ENCODE measurements at places on chromosomes 2 and 18.

GRCh38 chr2:96873651-96874096 lies 3.8 kb upstream of the SEMA4C start:
- DNase-seq: no peak
- peaks cover 32% of the 10 kb centered on the region for H3K4me1 ChIP-seq
- H3K4me3 ChIP-seq: no peak overlapping the region
- H3K27me3 ChIP-seq: peaks cover 4% of the 10 kb centered on the region

- H3K4me1 ChIP-seq: no peaks in the 10 kb centered on the region
- no peak overlapping the region for H3K27ac ChIP-seq
- H3K36me3 ChIP-seq: no peaks in the 10 kb centered on the region
- no peak for DNase-seq
- peaks cover 9% of the 10 kb centered on the region for H3K27me3 ChIP-seq
These were observed 30.7 kb upstream of the HDAC4 start for GRCh38 chr2:239431536-239431935.

DNA sequence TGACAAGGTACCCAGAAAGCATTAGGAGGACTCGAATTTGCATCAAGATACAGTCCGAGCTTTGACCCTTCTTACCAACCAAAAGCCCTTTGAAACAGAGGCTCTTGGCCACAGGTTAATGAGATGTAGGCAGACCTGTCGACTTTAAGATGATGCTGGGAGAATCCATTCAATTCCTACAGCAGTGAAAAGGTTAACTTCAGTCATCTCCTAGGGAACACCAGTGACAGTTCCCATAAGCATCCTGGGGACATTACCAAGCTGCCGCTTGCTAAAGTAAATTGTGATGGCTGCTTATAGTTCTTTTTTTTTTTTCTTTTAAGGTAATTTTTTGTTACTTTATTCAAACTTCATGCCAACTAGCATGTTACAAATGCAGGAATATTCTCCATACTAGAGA lies 379.3 kb downstream of the SOX11 start:
- H3K36me3 ChIP-seq: no peaks in the 10 kb centered on the region
- H3K4me1 ChIP-seq: no peaks in the 10 kb centered on the region
- H3K27ac ChIP-seq: no peak overlapping the region
- H3K27me3 ChIP-seq: no peaks in the 10 kb centered on the region

DNA sequence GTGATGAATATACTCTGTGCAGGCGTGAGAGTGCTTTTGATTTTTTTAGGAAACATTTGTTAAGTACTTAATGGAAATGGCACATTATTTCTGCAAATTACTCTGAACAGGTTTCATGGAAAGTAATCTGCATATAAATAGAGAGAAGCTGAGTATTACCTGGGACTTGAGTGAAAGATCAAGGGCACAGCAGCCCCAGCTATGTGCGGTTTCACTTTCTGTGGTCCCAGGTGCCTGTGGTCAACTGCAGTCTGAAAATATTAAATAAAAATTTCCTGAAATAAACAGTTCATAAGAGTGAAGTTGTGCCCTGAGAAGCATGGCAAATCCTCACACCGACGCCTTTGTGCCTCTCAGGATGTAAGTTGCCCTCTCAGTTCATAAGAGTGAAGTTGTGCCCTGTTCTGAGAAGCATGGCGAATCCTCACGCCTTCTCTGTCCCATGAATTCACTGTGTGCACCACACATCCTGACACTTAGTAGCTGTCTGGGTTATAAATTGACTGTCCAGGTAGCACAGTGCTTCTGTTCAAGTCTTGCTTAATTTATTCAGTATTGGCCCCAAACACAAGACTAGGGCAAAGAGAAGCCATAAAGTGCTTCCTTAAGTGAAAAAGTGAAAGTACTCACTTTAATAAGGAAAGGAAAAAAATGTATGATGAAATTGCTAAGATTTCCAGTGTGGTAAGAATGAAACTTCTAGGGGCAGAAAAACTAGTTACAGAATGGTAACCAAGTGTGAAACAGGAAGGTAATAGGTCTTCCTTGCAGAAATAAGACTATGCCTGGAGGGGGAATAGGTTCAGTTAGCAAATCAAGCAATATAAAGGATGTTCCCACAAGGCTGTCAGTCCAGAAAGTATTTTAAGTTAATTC lies 4.3 kb upstream of the SNTG2 start:
- peaks cover 33% of the 10 kb centered on the region for H3K4me1 ChIP-seq
- peaks cover 8% of the 10 kb centered on the region for H3K36me3 ChIP-seq

GRCh38 chr2:65177751-65178442 lies 48.0 kb upstream of the RAB1A start:
- DNase-seq: no peak
- H3K27ac ChIP-seq: no peak overlapping the region
- no peaks in the 10 kb centered on the region for H3K36me3 ChIP-seq
- H3K27me3 ChIP-seq: peaks cover 5% of the 10 kb centered on the region
- no peak overlapping the region for H3K4me3 ChIP-seq

GRCh38 chr2:39139511-39140237 lies 18.8 kb upstream of the SOS1 start:
- DNase-seq: peak; percentile 2
- peaks cover 10% of the 10 kb centered on the region for H3K36me3 ChIP-seq
- H3K27me3 ChIP-seq: no peaks in the 10 kb centered on the region
- H3K4me3 ChIP-seq: no peak overlapping the region
- peaks cover 76% of the 10 kb centered on the region for H3K4me1 ChIP-seq

DNA sequence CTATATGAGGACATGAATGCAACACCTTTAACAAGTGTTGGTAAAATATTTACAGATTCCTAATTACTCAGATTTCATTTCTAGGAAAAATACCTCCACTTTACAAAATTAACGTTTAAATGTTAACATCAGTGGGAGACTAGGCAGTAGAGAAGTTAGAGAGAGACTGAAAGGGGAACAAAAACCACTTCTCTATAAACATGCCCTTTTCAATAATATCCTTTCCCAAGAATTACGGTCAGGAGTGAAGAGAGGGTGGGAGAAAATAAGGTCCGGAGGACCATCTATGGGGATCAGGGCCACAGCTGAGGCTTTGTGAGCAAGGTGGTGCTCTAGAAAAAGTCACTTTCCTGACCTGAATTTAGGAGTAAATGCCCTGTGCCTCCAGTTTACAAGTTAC lies 65.3 kb upstream of the WIPF1 start:
- no peaks in the 10 kb centered on the region for H3K27me3 ChIP-seq
- no peak for DNase-seq
- H3K4me3 ChIP-seq: no peak overlapping the region
- peaks cover 22% of the 10 kb centered on the region for H3K4me1 ChIP-seq
- H3K36me3 ChIP-seq: peaks cover 15% of the 10 kb centered on the region

DNA sequence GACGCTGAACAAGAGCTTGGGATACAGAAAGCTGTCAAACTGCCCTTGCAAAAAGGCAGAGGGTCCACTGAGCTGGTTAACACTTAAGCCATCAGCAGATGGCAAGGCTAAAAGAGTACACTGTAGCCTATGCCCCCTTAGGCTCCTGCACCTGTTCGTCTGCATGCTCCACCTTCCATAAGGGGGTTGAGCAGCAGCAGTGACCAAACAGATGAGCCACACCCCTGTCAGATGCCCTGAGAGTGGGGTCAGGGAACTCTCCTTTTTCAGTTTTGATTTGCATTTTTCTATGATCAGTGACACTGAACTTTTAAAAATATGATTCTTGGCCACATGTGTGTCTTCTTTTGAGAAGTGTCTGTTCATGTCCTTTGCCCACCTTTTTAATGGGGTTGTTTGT lies 402.5 kb upstream of the FAM98A start:
- no peak for DNase-seq
- no peaks in the 10 kb centered on the region for H3K36me3 ChIP-seq
- no peak overlapping the region for H3K27ac ChIP-seq
- no peak overlapping the region for H3K4me3 ChIP-seq
- H3K27me3 ChIP-seq: no peaks in the 10 kb centered on the region

- DNase-seq: no peak
- H3K27ac ChIP-seq: no peak overlapping the region
- no peaks in the 10 kb centered on the region for H3K36me3 ChIP-seq
- no peak overlapping the region for H3K4me3 ChIP-seq
- H3K4me1 ChIP-seq: peaks cover 7% of the 10 kb centered on the region
These were observed 201.1 kb downstream of the SPP2 start for GRCh38 chr2:234251326-234252271.

DNA sequence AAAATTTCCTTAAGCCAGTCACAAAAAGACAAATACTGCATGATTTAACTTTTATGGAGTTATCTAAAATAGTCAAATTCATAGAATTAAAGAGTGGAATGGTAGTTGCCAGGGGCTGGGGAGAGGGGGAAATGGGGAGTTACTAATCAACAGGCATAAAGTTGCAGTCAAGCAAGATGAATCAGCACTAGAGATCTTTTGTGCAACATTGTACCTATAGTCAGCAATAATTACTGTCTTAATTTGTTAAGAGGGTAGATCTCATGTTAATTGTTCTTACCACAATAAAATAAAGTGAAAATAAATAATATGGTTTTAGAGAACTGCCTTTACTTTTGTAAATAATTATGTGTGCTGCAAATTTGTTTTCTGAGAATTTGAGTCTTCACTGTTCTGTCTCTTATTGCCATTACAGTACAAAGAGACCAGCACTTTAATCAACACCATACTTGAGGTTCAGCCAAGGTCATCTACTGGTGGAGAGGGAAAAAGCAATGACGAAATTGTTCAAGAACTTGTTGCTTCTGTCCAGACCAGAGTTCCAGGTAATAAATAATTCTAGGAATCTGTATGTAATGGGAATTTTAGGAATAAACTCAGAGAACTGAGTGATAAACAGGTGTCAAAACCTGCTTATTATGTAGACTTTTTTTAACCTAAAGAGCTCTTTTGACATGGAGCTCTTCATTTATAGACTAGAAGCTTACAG lies 75.5 kb downstream of the TRABD2A start:
- H3K4me1 ChIP-seq: peaks cover 15% of the 10 kb centered on the region
- no peaks in the 10 kb centered on the region for H3K27me3 ChIP-seq
- H3K27ac ChIP-seq: no peak overlapping the region
- H3K36me3 ChIP-seq: peaks cover 16% of the 10 kb centered on the region
- DNase-seq: no peak

- H3K36me3 ChIP-seq: no peaks in the 10 kb centered on the region
- H3K4me3 ChIP-seq: no peak overlapping the region
- DNase-seq: no peak
- no peak overlapping the region for H3K27ac ChIP-seq
- no peaks in the 10 kb centered on the region for H3K4me1 ChIP-seq
- peaks cover 2% of the 10 kb centered on the region for H3K27me3 ChIP-seq
These were observed 68.7 kb upstream of the STK39 start for GRCh38 chr2:168316073-168316440.

DNA sequence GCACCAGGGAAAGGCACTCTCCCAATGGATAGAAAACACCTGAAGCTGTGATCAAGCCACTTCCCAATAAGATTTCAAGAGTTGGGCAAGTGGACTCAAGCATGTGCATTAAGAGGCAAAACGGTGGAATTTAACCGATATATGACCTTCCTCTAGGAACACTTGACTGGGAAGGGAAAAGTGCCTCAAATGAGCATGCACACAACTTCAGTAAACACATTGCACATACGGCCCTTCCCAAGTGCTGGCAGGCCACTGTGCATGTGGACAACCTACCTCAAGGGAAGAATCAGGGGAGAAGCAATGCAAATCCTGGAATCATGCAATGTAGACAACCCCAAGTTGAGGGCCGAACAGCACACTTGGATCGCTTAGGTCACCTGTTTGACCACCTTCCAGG lies 23.9 kb upstream of the SH3RF3 start:
- no peaks in the 10 kb centered on the region for H3K4me1 ChIP-seq
- H3K36me3 ChIP-seq: no peaks in the 10 kb centered on the region
- H3K4me3 ChIP-seq: no peak overlapping the region
- DNase-seq: no peak
- no peaks in the 10 kb centered on the region for H3K27me3 ChIP-seq

DNA sequence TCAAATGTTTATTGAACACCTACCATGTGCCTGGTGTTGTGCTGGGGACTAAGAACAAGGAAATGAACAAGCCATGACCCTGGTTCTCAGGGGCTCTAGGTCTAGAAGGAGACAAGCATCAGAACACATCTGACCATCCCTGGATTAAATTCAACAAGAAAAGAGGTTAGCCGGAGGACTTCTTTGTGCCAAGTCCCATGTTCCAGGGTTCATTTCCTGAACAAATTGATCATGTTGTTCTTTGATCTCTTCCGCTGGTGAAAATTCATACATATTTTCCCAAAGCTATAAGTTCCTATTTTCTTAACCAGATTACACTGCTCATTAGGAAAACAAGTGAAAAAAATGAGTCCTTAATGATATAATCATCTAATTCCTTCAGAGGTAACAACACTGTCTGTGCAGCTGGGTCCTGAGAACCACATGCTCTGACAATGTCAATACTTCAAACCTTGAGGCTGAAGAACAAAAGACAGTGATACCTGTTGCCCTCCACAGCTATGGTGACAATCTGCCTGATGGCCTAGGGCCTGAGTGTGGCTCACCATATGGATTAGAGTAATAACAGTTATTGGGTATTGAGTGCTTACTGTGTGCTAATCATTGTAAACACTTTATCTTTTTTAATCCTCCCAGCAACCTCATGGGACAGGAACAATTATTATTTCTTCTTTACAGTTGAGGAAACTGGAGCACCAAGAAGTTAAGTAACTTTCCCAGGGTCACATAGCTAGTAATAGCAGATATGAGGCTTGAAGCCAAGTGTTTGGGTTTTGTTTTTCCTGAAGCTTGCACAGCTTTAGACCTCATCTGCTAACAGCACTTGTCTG lies 24.6 kb upstream of the INO80C start:
- no peak overlapping the region for H3K4me3 ChIP-seq
- no peaks in the 10 kb centered on the region for H3K36me3 ChIP-seq
- no peak for DNase-seq
- no peak overlapping the region for H3K27ac ChIP-seq
- peaks cover 5% of the 10 kb centered on the region for H3K27me3 ChIP-seq

DNA sequence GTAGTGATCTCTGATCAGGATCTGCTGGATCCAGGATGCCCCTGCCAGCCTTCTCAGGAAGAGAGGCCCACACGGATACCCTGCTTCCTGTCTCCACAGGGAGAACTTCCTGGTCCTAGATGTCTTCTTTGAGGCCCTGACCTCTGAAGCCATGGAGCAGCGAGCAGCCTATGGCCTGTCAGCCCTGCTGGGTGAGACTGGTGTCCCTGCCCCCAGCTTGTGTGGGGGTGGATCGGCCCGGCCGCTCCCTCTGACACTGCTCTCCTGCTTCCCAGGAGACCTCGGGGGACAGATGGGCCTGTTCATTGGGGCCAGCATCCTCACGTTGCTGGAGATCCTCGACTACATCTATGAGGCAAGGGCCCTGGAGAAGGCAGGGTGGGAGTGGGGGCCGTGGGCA lies 6.6 kb downstream of the CHPF start:
- H3K4me1 ChIP-seq: peaks cover 8% of the 10 kb centered on the region
- no peak for DNase-seq
- no peak overlapping the region for H3K27ac ChIP-seq

DNA sequence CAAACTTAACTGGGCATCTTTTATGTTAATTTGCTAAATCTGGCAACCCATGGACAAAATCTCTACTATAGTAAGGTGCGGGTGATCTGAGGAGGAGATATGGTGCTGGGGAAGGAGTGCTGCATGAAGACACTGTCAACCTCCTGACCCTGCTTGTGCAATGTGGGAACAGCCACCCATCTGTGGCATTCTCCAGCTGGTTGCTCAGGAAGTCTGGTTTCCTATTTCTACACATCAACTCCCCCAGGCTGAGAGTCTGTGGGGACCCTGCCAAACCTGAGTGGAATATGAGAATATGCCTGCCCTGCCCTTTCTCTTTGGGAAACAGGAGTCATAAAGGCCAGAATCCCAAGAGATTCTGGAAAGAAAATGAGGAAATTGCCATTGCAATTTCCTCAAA lies 60.1 kb upstream of the PAX3 start:
- no peak overlapping the region for H3K27ac ChIP-seq
- no peaks in the 10 kb centered on the region for H3K4me1 ChIP-seq
- H3K27me3 ChIP-seq: no peaks in the 10 kb centered on the region
- DNase-seq: no peak

Measured in activated CD8-positive, alpha-beta T cell treated with anti-CD3 and anti-CD28 coated beads, Interleukin-2, amount 10 ng/mL, durations not matched to agents 7 days and 5 days (primary cell).